Keratinocyte (primary cell): ENCODE measurements at places on chromosomes 7 and 10. TPM values are rescaled to one million over a fixed set of nuclear protein-coding genes. Genes with fewer than 3 reads are reported as not detected.

DNA sequence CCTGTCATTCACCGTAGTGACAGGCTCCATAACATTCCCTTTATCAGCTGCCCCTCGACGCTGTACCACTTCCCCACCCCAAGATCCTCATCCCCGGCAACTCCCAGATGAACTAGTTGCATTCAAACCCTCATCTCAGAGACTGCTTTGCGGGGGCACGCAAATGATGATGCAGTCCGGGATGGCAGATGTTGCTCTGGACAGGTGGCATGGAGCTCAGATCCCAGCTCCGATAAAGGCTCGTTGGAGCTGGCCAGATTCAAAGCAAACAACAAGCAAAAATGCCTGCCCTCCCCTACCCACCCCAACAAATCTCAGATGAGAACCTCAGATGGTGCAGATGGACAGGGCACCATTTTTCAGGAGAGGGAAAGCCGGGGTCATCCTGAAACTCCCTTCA, 46.7 kb downstream of the CARD11 start:
- H3K27ac ChIP-seq, result no peak overlapping the region
- no peaks in the 10 kb centered on the region for H3K27me3 ChIP-seq
- DNase-seq, result no peak
- H3K4me1 ChIP-seq, result peaks cover 7% of the 10 kb centered on the region

Gene SORCS3
- polyA plus RNA-seq, result not detected in 3 replicates

Gene ASL
- 24.4 to 34.8 TPM (median 27.8 TPM) in 3 replicates for polyA plus RNA-seq

- no peak overlapping the region for H3K4me3 ChIP-seq
- H3K4me1 ChIP-seq, result no peaks in the 10 kb centered on the region
- H3K36me3 ChIP-seq, result no peaks in the 10 kb centered on the region
- H3K27ac ChIP-seq, result no peak overlapping the region
- DNase-seq, result no peak
- peaks cover 17% of the 10 kb centered on the region for H3K27me3 ChIP-seq
Observed at GRCh38 chr10:69939481-69939880, 113.2 kb upstream of the MACROH2A2 start.

Gene C10orf105
- not detected in 3 replicates for polyA plus RNA-seq

Gene WASHC2A
- polyA plus RNA-seq, result 25.8 to 38.0 TPM (median 29.9 TPM) in 3 replicates

Gene PCGF5
- 5.2 to 13.9 TPM (median 12.1 TPM) in 3 replicates for polyA plus RNA-seq

DNA sequence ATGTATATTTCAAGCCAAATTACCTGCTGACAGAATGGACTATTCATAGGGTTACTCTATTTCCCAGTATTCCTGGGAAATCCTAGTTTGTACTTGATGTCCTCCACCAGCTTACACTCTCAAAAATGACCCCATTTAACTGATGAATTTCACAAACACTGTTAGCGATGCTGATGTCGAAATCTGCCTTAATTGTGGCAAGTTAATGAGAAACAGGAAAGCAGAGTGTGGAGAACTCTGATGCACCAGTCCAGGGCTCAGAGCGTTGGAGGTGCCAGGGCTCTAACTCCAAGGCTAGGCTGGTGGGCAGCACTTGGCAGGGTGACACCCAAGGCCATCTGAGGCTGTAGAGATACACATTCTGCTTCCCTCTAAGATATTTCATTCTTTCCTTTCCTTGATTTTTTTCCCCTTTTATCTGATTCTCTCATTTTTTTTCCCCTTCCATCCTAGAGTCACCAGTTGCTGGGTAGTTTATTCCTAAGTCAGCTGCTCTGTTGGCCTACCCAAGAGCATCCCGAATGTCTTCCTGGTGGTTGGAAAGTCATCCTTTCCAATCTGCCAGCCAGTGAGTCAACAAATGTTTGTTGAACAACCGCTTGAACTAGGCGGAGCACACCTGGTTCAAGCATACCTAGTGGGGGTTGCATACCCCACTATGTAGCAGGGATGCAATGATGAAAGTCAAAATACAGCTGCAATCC, 525.0 kb upstream of the NRP1 start:
- H3K27me3 ChIP-seq, result no peaks in the 10 kb centered on the region
- H3K4me1 ChIP-seq, result no peaks in the 10 kb centered on the region
- H3K36me3 ChIP-seq, result no peaks in the 10 kb centered on the region
- DNase-seq, result no peak
- no peak overlapping the region for H3K4me3 ChIP-seq

DNA sequence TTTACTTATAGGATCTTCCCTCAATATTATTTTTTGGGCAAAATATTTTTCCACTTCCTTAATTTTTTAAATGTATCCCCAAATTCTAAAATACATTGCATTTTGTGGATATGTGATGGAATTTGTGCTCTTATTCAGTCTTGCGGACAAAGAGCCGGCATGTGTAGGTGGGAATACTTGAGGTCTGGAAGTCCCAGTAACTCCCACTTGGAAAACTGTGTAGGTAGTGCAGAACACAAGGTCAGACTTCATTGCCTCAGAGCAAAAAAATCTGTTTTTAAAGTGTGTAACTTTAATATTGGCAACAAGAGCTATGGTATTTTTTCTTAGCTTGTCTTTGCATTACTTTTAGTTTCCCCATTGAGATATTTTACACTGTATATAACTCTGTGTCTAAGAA, 68.5 kb upstream of the SEMA3A start:
- H3K36me3 ChIP-seq, result no peaks in the 10 kb centered on the region
- DNase-seq, result no peak
- H3K4me3 ChIP-seq, result no peak overlapping the region
- no peaks in the 10 kb centered on the region for H3K27me3 ChIP-seq

Gene PRR15
- 0.81 to 2.0 TPM (median 1.8 TPM) in 3 replicates for polyA plus RNA-seq

Gene CFAP58
- polyA plus RNA-seq, result 0.82 to 2.3 TPM (median 1.4 TPM) in 3 replicates

Gene LRIT2
- polyA plus RNA-seq, result not detected in 3 replicates

GRCh38 chr10:30736685-30737232, 107.2 kb upstream of the LYZL2 start:
- no peaks in the 10 kb centered on the region for H3K36me3 ChIP-seq
- DNase-seq, result no peak
- H3K27me3 ChIP-seq, result no peaks in the 10 kb centered on the region
- no peak overlapping the region for H3K4me3 ChIP-seq
- H3K27ac ChIP-seq, result no peak overlapping the region

GRCh38 chr7:99313204-99313573, 12.5 kb upstream of the ARPC1A start:
- DNase-seq, result no peak
- H3K27me3 ChIP-seq, result no peaks in the 10 kb centered on the region
- H3K4me1 ChIP-seq, result peaks cover 14% of the 10 kb centered on the region
- no peak overlapping the region for H3K4me3 ChIP-seq

DNA sequence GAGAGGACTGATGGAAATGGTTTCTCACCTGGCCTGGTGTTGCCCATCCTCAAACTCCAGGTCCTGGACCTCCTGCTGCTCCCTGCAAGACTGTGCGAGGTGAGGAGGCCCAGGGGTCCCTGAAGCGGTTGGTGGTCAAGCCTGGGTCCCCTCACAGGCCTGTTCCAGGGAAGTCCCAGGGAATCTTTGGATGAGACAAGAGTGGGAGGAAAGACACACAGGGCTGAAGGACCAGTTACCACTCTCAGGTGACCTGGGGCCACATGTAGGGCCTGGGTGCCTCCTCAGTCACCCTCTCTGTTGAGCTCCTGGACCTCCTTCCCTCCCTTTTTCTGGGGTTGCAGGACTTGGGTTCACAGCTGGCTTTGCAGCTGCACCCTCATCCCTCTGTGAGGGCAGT, 42.6 kb upstream of the CXCL12 start:
- no peak for DNase-seq
- H3K4me3 ChIP-seq, result no peak overlapping the region
- H3K27ac ChIP-seq, result no peak overlapping the region
- no peaks in the 10 kb centered on the region for H3K27me3 ChIP-seq
- no peaks in the 10 kb centered on the region for H3K4me1 ChIP-seq
